ENCODE measurements at places on chromosomes 2 and 18. TPM values are rescaled to one million over a fixed set of nuclear protein-coding genes. Genes with fewer than 3 reads are reported as not detected.

Gene FLACC1
- total RNA-seq, result 1.3 TPM

GRCh38 chr2:229335330-229335729 is 64.2 kb upstream of the PID1 start:
- DNase-seq, result no peak

Gene MC4R
- not detected for total RNA-seq

Gene SLC38A11
- total RNA-seq, result 0.50 TPM

- no peak for DNase-seq
These were observed 211.4 kb downstream of the PRKCE start for GRCh38 chr2:45862843-45863242.

Gene UGT1A7
- not detected for total RNA-seq

- no peak for DNase-seq
These were observed 18.1 kb downstream of the LPIN2 start for GRCh38 chr18:2994603-2995432.

GRCh38 chr2:1632002-1632348 is 112.3 kb downstream of the PXDN start:
- DNase-seq, result peak; percentile 88
